ENCODE measurements at places on chromosomes 13 and 19.

- DNase-seq = no peak
Observed at GRCh38 chr19:43662487-43662886, 7.5 kb downstream of the PLAUR start.

GRCh38 chr13:95137096-95137495 is 164.2 kb downstream of the ABCC4 start:
- no peak for DNase-seq

GRCh38 chr13:42722883-42723539 is 58.4 kb upstream of the FAM216B start:
- no peak for DNase-seq

GRCh38 chr19:11045536-11045935 is 43.7 kb upstream of the LDLR start:
- DNase-seq = no peak

- DNase-seq = no peak
Observed at GRCh38 chr13:66275416-66275815, 954.7 kb downstream of the PCDH9 start.

DNA sequence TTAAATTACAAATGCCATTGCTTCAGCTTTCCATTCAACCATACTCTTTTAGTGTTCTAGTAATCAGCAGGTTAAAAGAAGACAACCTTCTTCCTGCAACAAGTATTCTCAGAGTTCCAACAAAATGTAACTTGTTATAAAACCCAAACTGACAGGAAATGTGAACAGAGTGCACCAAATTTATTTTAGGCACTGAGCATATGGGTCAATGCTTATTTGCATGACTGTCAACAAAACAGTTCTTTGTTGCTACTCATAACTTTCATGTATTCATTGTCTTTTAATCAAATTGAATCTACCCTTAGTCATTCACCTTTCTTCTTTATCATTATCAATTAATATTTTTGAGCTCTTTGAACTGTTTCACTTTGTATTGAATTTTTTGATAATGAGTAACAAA is 554.1 kb downstream of the DACH1 start:
- no peak for DNase-seq

- DNase-seq = no peak
Observed at GRCh38 chr13:45373162-45373547, 32.2 kb upstream of the TPT1 start.

- no peak for DNase-seq
Observed at GRCh38 chr13:43364210-43365038, 341.0 kb downstream of the DNAJC15 start.

All from activated CD4-positive, CD25-positive, alpha-beta regulatory T cell (primary cell).